ENCODE measurements at places on chromosomes 3 and 15.

DNA sequence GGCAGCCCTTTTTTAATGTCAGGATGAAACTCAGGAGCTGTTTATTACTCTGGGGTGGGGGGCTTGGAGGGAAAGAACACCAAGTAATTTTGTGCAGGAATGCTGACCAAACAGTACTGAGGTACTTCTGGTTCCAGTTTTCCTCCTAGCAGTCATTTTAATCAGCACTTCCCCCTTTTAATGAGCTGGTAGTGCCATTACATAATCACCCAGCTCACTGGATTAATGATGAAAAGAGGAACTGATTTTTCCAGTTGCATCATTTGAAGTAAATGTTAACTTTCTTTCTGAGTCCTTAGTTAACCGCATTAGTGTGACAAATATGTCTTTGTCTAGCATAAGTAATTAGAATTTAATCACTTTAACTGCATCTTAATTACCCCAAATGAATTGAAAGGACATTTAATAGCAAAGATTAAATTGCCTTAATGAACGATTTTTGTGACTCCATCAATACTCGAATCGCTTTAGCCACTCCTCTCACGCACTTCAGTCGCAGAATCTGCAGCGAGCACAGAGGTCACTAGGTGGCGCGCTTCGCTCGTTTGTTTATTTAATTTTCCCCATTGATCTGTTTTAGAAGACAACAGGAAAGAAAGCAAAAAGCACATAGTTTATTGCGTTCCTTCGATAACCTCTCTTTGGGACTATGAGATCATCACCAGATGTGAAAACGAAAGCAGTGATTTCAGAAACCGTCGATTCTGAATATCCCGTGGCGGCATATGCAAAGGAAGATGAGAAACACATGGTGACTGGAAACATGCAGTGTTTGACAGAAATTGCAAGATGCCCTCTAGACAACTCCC lies 9.8 kb downstream of the ONECUT1 start:
- peak; percentile 41 for DNase-seq

GRCh38 chr3:87227104-87227834 lies at the start of gene CHMP2B:
TSS of gene CHMP2B (plus strand) at chr3:87227309. CDS start at chr3:87227523, 214 bp downstream.
- peak; percentile 91 for DNase-seq

DNA sequence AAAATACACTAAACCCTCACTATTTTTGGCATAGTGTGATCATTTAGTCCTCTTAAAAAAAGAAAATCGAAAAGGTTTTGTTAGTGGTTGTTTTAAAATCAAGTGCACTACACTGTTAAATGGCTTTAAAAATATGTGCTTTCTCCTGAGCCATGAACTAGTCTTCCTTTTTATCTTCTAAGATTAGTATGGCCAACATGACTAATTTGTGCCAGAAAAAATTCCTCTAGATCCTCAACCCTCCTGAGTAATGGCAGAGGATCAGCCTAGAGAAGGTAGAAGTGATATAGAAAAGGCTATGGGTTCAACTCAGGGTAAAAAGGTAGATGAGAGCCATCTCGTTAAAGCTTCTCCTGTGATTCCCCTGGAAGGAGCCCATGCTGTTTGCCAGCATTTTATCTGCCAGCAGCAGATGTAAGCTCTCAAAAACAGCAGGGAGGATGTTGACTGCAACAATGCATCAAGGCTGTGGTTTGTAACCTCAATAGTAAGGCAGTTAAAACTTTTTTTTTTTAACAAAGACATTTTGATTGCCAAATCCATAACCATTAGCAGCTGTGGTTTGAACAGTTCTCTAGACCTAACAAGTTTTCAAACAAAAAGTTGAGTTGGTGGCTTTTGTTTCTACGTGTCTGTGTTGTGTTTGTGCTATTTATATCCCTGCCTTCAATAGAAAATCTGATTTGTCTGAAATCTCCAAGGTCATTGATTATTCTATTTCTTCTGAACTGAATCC lies 30.2 kb upstream of the ZNF609 start:
- peak; percentile 94 for DNase-seq

DNA sequence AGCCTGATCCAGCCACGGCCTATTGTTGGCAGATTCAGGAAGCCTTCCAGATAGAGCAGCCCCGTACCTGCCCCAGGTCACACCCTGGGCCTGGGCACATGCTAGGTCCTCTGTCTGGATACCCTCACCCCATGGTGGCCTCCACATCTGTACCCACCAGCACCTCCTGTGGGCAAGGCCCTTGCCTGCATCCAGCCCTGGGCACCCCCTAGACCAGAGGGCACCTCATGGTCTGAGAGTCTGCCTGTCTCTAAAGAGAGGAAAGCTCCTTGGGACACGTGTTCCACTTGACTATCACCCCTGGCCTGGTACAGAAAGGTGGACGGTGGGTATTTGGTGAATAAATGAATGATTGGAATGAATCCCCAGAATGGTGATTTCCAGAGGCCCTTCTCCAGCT lies 8.9 kb upstream of the COMMD4 start:
- no peak for DNase-seq

DNA sequence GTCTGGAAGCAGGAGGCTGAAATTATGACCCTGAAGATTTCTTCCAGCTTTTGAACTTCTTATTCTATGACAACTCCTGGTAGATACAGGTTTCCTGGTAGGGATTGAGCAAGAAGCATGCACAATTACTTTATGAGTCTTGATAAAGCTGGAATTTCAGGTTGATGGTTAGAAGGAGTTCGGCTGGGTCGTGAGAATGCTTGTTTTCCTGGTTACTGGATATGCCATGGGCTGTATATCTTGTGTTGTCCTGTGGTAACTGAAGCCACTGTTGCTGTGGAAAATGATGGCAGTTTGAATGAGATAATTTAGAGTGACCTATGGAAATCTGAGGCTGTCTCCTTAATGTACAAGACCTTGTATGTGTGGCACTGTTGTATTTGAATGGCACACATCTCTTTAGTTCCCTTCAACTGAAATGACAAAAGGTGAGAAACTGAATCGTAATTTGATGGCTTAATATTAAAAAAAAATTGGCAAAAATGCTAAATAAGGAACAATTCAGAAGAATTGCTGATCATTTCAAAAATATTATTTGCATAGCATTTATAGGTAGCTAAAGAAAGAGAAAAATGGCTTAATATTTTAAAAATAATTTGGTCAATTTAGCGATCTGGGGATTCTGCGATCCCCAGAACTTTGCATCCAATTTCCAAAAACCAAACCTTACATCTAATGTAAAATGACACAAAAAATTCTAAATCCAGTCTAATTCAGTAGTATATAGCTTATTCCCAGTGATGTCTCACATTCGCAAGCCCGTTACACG lies 1.1 kb upstream of the UBE2E1 start:
- no peak for DNase-seq

- DNase-seq = no peak
Observed at GRCh38 chr15:99440551-99441443, 125.0 kb upstream of the MEF2A start.
